ENCODE measurements at places on chromosomes 3 and 15.

DNA sequence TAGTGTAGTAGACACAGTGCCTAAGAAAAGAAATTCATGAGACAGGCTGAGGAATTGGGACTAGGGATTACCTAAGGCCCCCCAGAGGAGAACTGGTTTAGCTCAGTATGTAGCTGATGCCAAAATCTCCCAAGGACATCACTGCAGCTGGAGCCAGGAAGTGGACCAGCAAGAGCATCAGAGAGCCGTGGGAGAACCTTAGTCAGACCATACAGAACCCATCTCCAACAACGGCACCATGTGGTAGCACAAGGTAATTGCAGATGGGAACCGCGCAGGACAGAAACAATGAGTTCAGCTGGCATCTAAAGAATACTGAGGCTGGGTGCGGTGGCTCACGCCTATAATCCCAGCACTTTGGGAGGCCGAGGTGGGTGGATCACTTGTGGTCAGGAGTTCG, 81.7 kb downstream of the WNT5A start:
- no peak for DNase-seq

- DNase-seq, result no peak
Observed at GRCh38 chr3:178586076-178586475, 49.8 kb downstream of the KCNMB2 start.

DNA sequence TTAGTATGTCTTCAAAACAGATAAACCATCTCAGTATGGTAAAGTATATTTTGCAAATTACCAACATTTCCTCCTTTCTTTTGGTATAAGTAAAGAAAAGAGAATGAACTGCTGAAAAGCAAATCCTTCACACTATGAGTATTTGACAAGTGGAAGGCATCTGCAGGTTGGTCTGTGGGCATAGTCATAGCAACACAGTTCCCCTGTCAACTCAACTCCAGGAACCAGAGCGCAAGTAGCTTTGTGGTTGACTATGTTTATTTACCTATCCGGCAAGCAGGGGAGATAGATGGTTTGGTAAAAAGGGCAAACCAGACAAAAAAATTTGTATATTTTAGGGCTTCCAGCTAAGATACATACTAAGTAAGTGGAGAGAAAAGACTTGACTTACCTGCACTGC, 88.3 kb upstream of the PPIB start:
- no peak for DNase-seq

GRCh38 chr15:31326875-31327668, 437 bp downstream of the KLF13 start:
- DNase-seq, result peak; percentile 72

- DNase-seq, result no peak
Observed at GRCh38 chr3:148459931-148460513, 237.7 kb upstream of the AGTR1 start.

- DNase-seq, result no peak
Observed at GRCh38 chr3:71562938-71563337, 20.6 kb downstream of the FOXP1 start.

All from skin of body (tissue), 3 donors.